Fibroblast of lung (primary cell): ENCODE measurements at places on chromosomes 16 and 17. TPM values are rescaled to one million over a fixed set of nuclear protein-coding genes. Genes with fewer than 3 reads are reported as not detected.

FSCN2 gene
- 1.5 and 2.0 TPM in 2 replicates for total RNA-seq

SSTR5 gene
- total RNA-seq = not detected in 2 replicates

TMEM106A gene
- total RNA-seq = 0.77 and 1.5 TPM in 2 replicates

VMO1 gene
- total RNA-seq = 0.33 and 1.5 TPM in 2 replicates

HSD17B1 gene
- total RNA-seq = 2.1 and 2.6 TPM in 2 replicates

FOXN1 gene
- total RNA-seq = not detected in 2 replicates

VTN gene
- total RNA-seq = 0.17 and 0.51 TPM in 2 replicates

PRSS27 gene
- total RNA-seq = 1.0 and 1.2 TPM in 2 replicates

MYH13 gene
- not detected in 2 replicates for total RNA-seq

RASD1 gene
- 0.26 and 2.6 TPM in 2 replicates for total RNA-seq

TMEM88 gene
- 0.17 TPM in 1 of 2 replicates, not detected in the other for total RNA-seq

CXCL16 gene
- total RNA-seq = 0.83 and 4.1 TPM in 2 replicates

NETO2 gene
- 3.0 and 10.0 TPM in 2 replicates for total RNA-seq

BTBD17 gene
- total RNA-seq = under 0.01 TPM in 1 of 2 replicates, not detected in the other

TAC4 gene
- total RNA-seq = not detected in 2 replicates

CBLN1 gene
- not detected in 2 replicates for total RNA-seq

RGS11 gene
- 3.1 and 6.3 TPM in 2 replicates for total RNA-seq

HASPIN gene
- total RNA-seq = 0.51 and 2.0 TPM in 2 replicates

KRTAP4-5 gene
- total RNA-seq = not detected in 2 replicates

ABCA6 gene
- total RNA-seq = 12.9 and 23.1 TPM in 2 replicates

WNK4 gene
- total RNA-seq = under 0.01 and 0.51 TPM in 2 replicates

CRYBA1 gene
- 0.17 TPM in 1 of 2 replicates, not detected in the other for total RNA-seq

TBC1D3G gene
- not detected in 2 replicates for total RNA-seq

KRT27 gene
- not detected in 2 replicates for total RNA-seq

CMTM2 gene
- total RNA-seq = not detected in 2 replicates

WNT3 gene
- total RNA-seq = 0.77 and 1.3 TPM in 2 replicates

OR3A2 gene
- under 0.01 TPM in 1 of 2 replicates, not detected in the other for total RNA-seq

HBQ1 gene
- not detected in 2 replicates for total RNA-seq

OR1A1 gene
- not detected in 2 replicates for total RNA-seq

KCNG4 gene
- total RNA-seq = not detected in 2 replicates

SHCBP1 gene
- 1.3 and 7.3 TPM in 2 replicates for total RNA-seq

CENPX gene
- total RNA-seq = 15.2 and 30.4 TPM in 2 replicates

ENDOV gene
- 25.4 and 28.7 TPM in 2 replicates for total RNA-seq

CES4A gene
- total RNA-seq = 2.1 TPM in 2 replicates

GDPD1 gene
- total RNA-seq = 1.3 and 1.5 TPM in 2 replicates

TOX3 gene
- not detected in 2 replicates for total RNA-seq

SLC12A3 gene
- total RNA-seq = not detected in 2 replicates

RNF112 gene
- total RNA-seq = 7.2 and 21.5 TPM in 2 replicates

ELMO3 gene
- 0.26 and 0.33 TPM in 2 replicates for total RNA-seq

ATAD5 gene
- 0.77 and 0.83 TPM in 2 replicates for total RNA-seq

ANKRD11 gene
- 39.8 and 71.2 TPM in 2 replicates for total RNA-seq

KRTAP2-1 gene
- not detected in 2 replicates for total RNA-seq

KRTAP4-3 gene
- not detected in 2 replicates for total RNA-seq

WIPI1 gene
- 159 and 251 TPM in 2 replicates for total RNA-seq

TEX14 gene
- total RNA-seq = under 0.01 TPM in 2 replicates

KRT33A gene
- total RNA-seq = not detected in 2 replicates

NACA2 gene
- not detected in 2 replicates for total RNA-seq

PYDC1 gene
- not detected in 2 replicates for total RNA-seq

AATK gene
- total RNA-seq = 0.26 and 0.50 TPM in 2 replicates

RND2 gene
- 0.77 and 0.99 TPM in 2 replicates for total RNA-seq
